ENCODE measurements at places on chromosomes 3 and 15.

- no peak for DNase-seq
These were observed 107.9 kb downstream of the FMN1 start for GRCh38 chr15:33086500-33087121.

- DNase-seq, result no peak
These were observed 707.2 kb downstream of the NTRK3 start for GRCh38 chr15:87549296-87549695.

- DNase-seq, result no peak
These were observed 176.5 kb downstream of the THSD4 start for GRCh38 chr15:71291723-71292122.

DNA sequence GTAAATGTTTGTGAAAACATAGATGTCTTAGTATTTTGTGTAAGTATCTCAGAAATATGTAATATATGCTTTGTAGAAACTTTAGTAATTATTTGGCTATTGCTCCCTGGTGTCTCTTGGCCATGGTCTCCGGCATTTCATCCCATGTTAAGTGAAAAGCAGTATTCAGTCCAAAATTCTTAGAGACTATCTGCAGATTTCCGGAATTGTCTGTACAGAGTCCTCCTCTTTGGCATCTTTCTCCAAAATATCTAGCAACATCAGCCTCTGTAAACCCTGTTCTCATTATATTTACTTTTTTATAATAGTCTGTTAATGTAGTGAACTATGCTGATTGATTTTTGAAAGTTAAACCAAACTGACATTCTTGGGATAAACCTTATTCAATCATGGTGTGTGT, 352.7 kb downstream of the ARPP21 start:
- DNase-seq, result no peak

- no peak for DNase-seq
These were observed 8.0 kb downstream of the LRRK1 start for GRCh38 chr15:100926971-100927756.

GRCh38 chr15:73927003-73927475, 777 bp downstream of the LOXL1 start:
- DNase-seq, result no peak

DNA sequence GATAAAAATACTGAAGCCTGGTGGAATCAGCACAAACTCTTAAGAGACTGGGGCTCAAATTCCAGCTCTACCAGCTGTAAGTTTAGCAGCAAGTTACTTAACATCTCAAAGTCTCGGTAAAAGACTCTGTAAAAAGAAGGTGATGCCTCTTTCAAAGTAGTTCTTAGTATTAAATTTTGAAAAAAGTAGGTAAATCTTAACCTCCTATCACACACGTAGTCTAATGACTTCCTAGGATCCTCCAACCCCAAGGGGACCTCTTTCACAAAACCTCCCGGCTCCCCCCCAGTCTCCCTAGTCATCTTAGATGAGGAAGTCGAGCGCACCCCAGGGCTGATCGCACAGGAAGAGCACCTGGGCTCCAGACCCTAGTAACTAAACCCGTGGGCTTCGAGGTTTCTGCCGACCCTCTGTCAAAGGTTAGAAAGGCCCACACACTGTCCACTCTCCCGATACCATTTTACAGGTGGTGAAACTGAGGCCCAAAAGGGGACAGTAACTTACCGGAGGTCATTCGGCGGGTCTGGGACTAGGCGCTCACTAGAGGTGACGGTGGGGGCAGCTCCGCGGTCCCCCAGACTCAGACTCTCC, 427 bp downstream of the MBD4 start:
- DNase-seq, result peak; percentile 31

DNA sequence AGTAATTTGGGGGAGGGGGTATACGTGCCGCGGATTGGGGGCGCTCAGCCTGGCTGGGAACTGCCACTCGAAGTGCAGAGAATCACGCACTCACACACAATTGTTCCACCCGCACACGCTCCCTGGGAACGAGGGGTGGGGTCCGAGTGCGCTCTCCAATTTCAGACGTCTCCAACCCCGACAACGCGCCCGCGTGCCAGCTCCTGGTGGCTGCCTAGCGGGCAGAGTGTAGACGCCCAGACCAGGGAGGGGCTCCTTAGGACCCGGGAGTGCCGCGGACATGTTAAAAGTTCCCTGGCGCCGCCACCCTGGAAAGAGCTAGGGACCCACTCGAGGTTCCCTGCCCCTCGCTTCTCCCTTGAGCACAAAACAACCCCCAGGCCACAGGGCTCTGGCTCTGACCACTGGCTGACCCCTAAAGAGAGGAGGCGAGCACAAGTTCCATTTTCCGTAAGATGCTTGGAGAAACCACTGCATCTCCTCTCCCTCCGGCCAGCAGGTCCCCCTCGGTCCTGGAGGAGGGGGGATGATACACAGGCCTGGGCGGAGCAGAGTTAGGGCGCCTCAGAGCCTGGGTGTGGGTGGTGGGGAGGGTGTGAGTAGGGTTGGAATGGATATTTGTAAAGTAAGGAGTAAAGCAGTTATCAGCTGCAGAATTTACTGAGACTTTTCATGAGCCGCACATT, 894 bp upstream of the ANKRD63 start:
- no peak for DNase-seq

DNA sequence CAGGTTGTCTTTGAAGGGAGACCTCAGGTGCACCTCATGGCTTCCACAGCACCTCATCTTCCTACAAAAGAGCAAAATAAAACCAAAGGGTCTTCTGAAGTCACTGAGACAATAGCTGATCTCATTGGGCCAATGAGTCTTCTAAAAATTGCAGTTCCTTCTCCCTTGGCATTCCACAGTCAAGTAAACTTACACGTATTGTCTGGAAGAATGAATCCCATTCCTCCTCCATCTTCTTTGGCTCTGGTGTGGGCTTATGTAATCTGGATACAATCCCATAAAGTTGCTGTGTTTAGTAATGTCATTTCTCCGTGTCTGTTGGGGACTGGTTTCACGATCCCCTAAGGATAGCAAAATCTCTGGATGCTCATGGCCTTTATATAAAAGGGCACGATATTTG, 85.5 kb upstream of the CGNL1 start:
- no peak for DNase-seq

GRCh38 chr3:171614318-171614921, 154.2 kb upstream of the TNIK start:
- no peak for DNase-seq

DNA sequence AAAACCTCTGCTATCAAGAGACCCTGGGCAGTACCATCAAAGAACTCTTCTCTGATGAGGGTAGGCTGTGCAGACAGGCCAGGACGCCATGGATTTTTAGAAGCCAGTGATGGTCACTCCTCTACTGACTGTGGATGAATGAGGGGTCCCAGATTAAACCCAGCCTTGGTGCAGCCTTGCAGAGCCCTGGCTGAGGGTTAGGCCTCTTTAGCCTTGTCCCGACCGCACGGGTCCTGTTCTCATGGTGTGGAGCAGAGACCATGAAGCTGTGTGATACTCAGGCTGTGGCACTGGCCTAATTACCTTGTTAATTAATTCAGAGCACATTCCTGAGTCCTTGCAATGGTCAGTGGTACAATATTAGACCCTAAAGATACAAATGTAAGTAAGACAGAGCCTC, 71.7 kb downstream of the FBN1 start:
- DNase-seq, result no peak

- no peak for DNase-seq
These were observed 18.2 kb upstream of the ACOX2 start for GRCh38 chr3:58555203-58555602.

DNA sequence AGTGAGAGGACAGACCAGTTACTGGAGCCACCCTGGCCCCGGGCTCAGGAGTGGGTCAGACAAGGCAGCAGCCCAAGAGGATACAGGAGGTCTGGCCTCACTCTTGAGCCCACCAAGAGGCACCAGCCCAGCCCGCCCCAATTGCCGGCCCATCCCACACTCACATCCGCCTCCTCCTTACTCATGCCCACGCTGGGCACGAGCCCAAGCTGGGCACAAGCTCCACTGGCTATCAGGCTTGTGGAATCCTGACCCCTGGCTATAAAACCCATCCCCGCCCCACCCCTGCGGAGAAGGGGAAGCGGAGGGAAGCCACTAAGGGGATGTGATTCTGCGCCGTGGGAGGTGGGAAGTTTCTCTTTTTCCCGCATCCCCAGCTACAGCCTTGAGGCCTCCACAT, 25.9 kb downstream of the ADCY5 start:
- DNase-seq, result no peak

DNA sequence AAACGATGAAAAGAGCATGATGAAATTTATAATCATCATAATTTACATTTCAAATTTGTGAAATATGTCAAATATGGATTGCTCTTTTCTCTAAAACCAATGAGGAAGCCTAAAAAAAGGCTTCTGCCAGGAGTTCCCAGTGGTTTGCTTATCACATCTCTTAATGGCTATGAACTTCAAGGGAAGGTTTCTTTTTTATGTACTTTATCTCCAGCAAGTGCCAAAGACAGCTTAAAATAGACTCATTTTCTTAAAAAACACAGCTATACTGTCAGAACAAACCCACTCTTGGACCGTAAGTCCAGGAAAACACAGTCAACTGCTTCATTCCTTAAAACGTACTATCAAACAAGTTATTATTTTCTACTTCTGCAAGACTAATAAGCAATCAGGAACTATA, 80.2 kb downstream of the DLG1 start:
- no peak for DNase-seq

GRCh38 chr3:59937201-59937600, 887.4 kb upstream of the CFAP20DC start:
- no peak for DNase-seq

GRCh38 chr3:195248281-195248680, 22.7 kb downstream of the XXYLT1 start:
- no peak for DNase-seq

DNA sequence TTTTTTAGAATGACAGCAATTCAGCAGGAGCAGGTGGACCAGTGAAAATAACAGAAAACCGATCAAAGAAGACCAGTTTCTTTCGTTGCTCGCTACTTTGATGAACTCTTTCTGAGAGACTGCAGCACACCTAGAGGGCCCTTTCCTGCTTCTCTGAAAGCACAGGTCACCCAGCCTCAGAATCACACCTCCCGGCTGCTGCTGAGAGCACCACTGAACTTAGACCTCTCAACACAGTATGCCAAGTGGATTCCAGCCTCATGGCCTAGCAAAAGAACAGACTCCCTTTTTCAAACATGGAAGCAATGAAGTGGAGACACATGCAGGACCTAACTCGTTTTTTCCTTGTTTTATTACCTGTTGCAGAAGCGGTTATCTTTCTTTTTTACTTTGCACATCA, 13.9 kb upstream of the APH1B start:
- no peak for DNase-seq

GRCh38 chr15:36301947-36302346, 277.5 kb upstream of the CDIN1 start:
- no peak for DNase-seq

DNA sequence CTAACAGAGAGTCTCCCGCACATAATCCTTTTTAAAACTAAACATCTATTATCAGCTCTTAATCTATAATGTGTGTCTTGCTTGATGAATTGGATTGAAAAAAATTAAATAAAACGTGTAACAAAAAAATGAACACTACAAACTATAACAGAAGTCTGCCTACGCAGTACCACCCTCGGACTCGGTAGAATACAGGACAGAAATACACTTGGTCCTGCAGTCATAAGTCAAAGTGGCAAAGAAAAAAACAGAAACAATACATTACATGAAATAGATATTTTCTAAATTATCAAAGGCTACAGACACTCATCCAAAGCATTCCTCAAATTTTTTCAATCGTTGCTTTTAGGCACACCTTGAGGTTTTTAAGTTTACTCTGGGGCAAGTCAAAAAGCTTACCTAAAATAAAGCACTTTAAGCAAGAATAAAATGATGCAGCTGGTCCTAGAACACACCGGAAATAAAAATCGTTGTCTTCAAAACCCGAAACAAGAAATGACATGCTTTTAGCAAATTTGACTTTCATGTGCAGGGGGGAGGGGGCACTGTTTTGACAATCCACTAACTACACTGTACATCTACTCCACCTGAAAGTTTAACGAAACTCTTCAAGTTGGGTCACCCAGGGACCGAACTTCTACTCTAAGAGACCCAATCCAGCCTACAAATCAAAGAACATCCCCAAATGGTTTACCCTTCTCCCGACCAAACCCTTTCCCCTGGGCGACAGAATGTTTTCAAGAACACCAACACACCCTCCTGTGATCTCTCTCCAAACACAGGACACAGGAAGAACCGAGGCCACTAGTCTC, 1.3 kb downstream of the ADAM10 start:
- no peak for DNase-seq

DNA sequence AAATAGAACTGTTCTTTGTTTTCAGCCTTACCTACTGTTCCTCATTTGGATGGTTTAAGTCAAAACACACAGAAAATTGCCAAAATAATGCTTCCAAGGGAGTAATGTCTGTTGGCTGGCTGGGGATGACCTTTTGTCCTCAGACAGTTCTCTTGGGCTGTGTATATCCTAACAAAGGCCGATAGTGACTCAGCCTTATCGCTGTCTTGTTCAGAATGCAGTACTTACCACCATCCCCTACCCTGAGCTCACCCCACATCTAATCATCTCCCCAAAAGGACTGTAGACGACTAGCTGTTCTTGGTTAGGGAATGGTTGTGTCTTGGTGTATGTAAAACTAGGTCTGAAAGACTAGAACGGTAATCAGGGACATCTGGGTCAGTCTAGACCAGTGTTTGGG, 35.0 kb downstream of the RAB11A start:
- no peak for DNase-seq

- no peak for DNase-seq
These were observed 749 bp downstream of the SRGAP3 start for GRCh38 chr3:9248522-9249271.

DNA sequence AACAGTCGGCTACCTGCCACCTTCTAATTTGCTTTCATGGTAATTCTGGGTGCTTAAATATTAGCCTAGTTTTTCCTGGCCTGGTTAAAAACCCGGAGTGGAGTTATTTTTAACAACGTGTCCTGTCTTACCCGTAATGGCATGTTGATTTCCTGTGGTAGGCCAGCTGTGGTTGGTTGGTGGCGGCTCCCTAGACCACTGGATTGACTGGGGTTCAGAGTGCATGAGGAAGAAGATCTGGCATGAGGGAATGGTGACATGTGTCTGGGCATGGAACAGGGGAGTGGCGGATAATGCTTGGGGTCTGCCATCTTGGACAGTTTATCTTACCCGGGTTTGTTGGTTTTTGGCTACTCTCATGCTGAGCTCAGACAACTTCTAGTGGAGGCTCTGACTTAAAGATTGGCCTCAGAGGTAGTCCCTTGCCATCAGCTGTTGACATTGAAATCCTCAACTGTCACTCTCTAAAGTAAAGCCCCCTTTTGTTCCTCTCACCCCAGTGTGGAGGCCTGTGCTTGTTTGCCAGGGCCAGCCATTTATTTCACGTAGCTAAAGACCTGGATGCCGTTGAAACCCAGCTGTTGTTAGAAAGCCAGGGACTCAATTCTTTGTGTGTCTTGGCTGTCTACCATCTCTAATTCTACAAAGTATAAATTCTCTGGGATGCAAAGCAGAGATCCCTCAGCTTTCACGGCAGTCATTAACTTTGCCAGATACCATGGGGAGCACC, 81.6 kb downstream of the DNASE1L3 start:
- DNase-seq, result no peak

GRCh38 chr3:67884345-67884744, 229.9 kb upstream of the SUCLG2 start:
- DNase-seq, result no peak

- DNase-seq, result no peak
These were observed 62.7 kb downstream of the PDE8A start for GRCh38 chr15:85044251-85044853.
